IMR-90 (cell line): ENCODE measurements at places on chromosomes 12 and 14. TPM values are rescaled to one million over a fixed set of nuclear protein-coding genes. Genes with fewer than 3 reads are reported as not detected.

- DNase-seq, result peak; percentile 73
These were observed 55.1 kb downstream of the CMAS start for GRCh38 chr12:22100958-22101748.

GRCh38 chr14:67666750-67667449, 7.5 kb downstream of the VTI1B start:
- peak; percentile 72 for DNase-seq

DNA sequence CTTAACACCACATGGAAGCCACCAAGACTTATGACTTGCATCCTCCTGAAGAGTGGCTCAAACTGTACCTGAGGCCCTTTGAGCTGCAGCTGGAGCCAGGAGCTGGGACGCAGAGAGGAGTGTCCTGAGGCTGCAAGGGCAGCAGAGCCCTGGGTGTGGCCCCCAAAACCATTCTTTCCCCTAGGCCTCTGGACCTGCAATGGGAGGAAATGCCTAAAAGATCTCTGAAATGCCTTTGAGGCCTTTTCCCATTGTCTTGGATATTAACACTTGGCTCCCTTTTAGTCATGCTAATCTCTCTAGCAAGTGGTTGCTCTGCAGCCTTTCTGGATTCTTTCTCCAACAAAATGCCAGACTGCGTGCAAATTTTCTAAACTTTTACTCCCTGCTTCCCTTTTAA, 156.1 kb downstream of the SLC38A4 start:
- no peak for DNase-seq

DNA sequence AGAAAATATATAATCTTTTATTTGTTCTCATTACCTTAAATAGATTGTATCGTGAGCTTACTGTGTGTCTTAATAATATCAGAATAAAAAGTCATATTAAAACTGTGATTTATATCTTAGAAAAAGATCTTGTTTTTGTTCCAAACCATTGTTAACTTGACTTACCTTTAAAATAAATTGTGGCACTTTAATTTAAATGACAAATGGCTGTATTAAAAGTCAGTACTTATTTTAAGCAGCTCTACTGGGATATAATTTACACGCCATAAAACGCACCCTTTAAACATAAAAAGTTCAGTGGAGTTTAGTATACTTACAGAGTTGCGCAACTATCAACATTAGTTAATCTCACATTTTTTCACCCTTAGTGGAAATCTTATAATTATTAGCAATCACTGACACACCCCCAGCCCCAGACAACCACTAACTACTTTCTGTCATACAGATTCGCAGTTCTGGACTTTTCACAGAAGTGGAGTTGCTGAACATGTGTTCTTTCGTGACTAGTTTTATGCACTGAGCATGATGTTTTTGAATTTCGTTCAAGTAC, 311.7 kb downstream of the ACSS3 start:
- DNase-seq, result no peak

DNA sequence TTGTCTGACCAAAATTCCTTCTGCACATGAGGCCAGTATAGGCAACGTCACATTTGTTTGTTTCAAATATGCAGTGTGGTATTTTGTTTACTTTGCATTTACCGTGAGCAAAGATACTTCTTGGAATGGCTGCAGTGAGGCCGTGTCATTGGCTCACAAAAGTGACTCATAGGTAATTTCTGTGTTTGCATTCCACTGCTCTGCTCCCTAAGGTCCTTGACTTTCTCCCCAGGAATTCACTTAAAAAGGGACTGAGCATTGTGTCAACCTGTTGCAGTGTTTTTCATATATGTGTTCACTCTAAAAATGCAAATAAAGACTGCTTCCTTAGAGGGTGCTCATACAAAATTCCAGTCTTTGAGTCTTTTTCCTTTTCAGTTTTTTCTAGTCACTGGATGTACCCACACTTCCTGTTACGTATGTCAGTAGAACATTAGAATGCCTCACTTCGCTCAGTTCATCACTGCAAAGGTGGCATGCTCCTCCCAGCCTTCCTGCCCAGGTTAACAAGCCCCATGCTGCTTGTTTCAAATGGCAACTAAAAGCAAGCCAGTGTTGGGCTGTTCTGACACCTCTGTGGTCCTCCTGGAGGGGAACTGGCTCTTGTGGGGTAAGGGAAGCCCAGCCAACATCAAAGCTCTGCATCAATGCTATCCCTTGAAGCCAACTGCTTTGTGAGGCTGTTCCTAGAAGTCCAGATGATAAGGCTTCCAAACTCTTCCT, 9.1 kb downstream of the C12orf76 start:
- peak; percentile 98 for DNase-seq

DNA sequence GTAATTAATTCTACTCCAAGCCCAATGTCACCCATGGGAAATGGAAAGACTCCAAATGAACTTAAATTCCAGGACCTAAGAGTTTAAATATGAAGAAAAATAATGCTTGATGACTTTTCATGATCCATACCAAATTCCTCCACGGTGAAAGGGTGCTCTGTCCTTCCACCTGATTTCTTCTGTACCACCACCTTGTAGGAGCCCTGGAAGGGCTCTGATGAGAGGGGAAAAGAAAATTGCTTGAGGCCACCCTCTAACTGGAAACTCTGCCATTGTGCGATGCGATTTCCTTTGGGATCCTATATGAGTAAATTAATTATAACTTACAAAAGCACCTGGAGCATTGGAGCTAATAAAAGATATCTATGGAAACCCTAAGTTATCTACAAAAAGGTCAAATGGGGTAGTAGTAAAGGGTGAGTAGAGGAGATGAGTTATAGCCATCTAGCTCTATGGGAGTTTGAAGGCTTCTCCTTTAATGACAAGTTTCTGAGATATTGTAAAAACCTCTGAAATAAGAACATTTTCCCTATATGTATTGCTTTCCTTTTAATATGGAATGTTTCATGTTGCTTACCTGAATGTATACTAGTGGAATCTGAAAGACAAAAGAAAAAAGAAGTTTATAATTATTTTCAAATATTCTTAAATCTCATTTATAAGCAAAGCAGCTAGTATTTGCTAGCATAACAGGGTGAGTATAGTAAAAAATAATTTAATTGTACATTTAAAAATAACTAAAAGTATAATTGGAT, 5.8 kb downstream of the A2M start:
- DNase-seq, result no peak

GRCh38 chr12:117046861-117047530, 52.2 kb downstream of the TESC start:
- DNase-seq, result no peak

- no peak for DNase-seq
These were observed 12.6 kb downstream of the BEGAIN start for GRCh38 chr14:100574642-100575031.

DNA sequence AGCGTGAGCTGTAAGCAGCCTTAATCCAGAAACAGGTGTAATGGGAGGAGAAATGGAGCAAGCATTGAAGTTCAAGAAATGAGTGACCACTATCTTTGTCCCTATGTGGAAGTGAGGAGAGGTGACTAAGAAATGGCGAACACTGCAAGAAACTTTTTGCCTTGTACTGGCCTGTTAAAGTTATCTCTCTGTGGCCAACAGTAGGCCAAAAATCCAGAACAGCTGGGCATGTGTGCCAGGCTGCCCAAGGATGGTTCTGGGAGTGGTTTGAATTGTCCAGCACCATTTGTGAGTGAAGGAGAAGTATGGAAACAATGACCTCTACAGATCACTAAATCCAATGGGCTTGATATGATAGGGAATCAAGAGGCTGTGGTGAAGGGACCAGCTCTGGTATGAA, 83.3 kb upstream of the FRMD6 start:
- no peak for DNase-seq

GRCh38 chr14:67461996-67462395, 26.5 kb downstream of the TMEM229B start:
- no peak for DNase-seq

DNA sequence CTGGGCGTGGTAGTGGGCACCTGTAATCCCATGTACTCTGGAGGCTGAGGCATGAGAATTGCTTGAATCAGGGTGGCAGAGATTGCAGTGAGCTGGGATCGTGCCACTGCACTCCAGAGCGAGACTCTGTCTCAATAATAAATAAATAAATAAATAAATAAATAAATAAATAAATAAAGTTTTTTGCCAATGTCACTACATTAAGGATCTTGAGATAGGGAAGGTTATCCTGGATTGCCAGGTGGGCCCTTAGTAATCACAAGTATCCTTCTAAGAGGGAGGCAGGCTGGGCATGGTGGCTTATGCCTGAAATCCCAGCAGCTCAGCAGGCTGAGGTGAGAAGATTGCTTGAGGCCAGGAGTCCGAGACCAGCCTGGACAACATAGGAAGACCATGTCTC, 4.5 kb upstream of the FBXW8 start:
- no peak for DNase-seq

DNA sequence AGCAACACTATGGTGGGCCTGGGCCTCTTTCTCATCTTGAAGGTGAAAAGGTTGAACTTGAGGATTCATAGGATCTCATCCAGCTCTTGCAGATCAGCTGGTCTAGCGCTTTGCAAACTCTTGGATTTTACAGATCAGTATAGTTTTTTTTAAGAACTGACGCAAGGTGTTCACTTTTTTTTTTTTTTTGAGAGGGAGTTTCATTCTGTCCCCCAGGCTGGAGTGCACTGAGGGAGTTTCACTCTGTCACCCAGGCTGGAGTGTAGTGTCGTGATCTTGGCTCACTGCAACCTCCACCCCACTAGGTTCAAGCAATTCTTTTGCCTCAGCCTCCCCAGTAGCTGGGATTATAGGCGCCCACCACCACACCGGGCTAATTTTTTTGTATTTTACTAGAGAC, 20.4 kb upstream of the LGMN start:
- no peak for DNase-seq

DNA sequence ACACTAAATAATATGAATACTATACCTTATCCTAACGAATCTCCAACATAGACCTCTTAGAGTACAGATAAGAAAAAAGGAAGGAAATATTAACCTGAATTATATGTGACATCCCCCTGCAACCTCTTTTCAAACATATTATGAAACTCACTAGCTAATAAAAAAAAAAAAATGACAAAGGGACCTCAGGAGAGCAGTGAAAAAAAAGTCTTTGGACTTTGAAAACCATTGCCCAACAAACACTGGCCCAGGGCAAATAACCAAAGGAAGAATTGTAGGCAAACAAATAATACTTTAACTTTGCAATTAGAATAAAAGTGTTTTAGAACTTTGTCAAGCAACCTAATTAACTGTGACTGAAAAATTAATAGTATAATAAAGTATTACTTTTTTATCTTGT, 7.7 kb downstream of the SOX5 start:
- no peak for DNase-seq

DNA sequence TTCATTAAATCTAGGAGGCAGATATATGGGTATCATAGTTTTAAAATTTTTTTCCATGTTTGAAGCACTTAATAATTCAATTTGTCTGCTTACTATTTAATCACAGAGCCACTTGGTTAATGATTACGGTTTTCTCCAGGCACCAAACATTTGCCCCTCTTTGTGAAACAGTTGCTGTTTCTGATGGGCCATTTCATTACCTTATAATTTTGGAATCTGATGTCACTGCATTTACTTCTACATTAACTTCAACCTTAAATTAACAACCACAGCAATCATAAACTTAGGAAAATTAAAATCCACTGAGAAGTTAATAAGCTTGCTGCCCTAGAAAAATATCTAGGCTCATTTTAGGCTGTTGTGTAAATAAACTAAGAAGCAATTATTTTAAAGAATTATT, 17.0 kb downstream of the TMCC3 start:
- no peak for DNase-seq

DNA sequence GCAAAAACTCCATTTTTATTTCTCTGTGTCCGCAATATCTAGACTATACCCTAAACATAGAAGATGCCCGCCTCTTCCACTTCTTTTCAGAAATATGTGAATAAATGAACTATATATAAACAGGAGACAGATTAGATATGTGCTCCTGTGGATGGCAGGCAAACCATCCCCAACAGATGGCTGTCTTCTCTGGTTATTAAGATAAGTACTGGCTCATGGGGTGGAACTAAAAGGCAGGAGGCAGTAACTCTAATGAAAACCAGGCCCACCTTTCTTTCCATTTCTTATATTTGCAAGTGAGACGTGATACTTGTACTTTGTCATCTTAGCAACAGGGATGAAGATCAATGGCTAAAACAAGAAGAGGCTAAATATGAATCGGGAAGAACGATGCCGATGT, 20.2 kb downstream of the E2F7 start:
- DNase-seq, result no peak

- DNase-seq, result no peak
These were observed 30.5 kb upstream of the LGALS3 start for GRCh38 chr14:55098561-55098898.

DNA sequence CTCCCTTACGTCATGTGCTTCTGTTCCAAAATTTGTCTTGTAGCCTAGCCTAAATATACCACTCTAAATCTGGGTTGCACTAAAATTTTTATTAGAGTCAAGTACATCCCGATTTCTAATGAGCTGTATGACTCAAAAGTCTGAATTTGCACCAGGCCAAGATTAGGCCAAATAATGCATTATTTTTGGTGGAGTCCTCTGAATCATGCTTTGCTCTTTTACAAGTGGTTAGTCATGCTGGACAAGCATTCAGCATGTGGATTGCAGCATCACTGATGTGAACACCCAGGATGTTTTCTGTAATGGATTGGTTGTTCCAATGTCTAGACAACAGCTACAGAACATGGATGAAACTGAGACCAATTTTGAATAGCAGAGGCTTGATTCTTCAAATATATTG, 23.7 kb downstream of the HEBP1 start:
- DNase-seq, result peak; percentile 96

GRCh38 chr14:99570544-99571302, 33.3 kb downstream of the CCDC85C start:
- DNase-seq, result no peak

DNA sequence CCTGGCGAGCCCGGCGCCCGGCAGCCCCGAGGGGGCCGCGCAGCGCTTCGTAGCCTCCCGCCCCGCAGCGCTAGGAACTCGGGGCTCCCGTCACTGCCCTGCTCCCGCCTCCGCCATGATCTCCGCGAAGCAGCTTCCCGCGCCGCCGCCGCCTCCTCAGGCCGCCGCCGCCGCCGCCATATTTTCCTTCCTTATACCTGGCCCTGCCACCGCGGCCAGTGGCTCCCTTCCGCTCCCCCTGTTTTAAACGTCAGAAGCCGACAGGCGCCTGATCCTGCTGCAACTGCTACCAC, 286 bp downstream of the PPP4R3A start:
- no peak for DNase-seq

DNA sequence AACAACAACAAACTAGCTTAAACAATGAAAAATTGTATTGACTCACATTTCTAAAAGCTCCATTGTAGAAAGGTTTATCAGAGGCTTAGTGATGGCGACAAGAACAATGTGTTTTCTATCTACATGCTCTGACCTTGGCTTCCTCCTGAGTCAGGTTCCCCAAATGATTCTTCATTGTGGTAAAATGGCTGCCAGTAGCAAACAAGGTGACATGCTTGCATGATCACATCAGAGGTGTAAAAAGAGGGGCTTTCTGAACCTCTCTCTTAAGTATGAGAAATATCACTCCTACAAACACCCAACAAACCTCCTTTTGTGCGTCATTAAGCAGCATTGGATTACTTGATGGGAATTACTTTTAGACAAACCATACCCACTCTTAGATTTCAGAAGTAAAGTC, 252.4 kb upstream of the SYT1 start:
- no peak for DNase-seq

Gene PLEKHD1
- under 0.01 TPM in 1 of 2 replicates, not detected in the other for total RNA-seq

Gene COL2A1
- not detected in 2 replicates for total RNA-seq

Gene CACNA1C
- total RNA-seq, result 1.6 and 1.9 TPM in 2 replicates

Gene ACSM4
- not detected in 2 replicates for total RNA-seq

Gene MGP
- total RNA-seq, result 0.56 and 1.4 TPM in 2 replicates

Gene PDE3A
- total RNA-seq, result 0.18 and 0.28 TPM in 2 replicates

Gene RILPL1
- total RNA-seq, result 11.1 and 14.2 TPM in 2 replicates

Gene ARHGAP5
- 45.3 and 71.1 TPM in 2 replicates for total RNA-seq

Gene TAS2R30
- total RNA-seq, result 5.0 and 7.2 TPM in 2 replicates

Gene DCAF11
- 46.7 and 52.0 TPM in 2 replicates for total RNA-seq

Gene YEATS4
- 15.1 and 17.8 TPM in 2 replicates for total RNA-seq

Gene TMEM119
- total RNA-seq, result 6.7 and 8.1 TPM in 2 replicates

Gene TAMALIN
- total RNA-seq, result 2.5 and 2.7 TPM in 2 replicates

Gene INHBE
- 0.56 and 0.90 TPM in 2 replicates for total RNA-seq
